ENCODE measurements at places on chromosomes 7 and 10. TPM values are rescaled to one million over a fixed set of nuclear protein-coding genes. Genes with fewer than 3 reads are reported as not detected.

CCL24 gene
- total RNA-seq, result not detected

FRMPD2 gene
- not detected for total RNA-seq

FGF8 gene
- not detected for total RNA-seq

ASNS gene
- total RNA-seq, result 53.7 TPM

LIPJ gene
- total RNA-seq, result not detected

AKR1B15 gene
- 41.2 TPM for total RNA-seq

ASZ1 gene
- not detected for total RNA-seq

FAM20C gene
- 34.7 TPM for total RNA-seq

COPS6 gene
- total RNA-seq, result 206 TPM

IPMK gene
- total RNA-seq, result 2.8 TPM

CCDC172 gene
- not detected for total RNA-seq

LRRC18 gene
- total RNA-seq, result not detected

TLX1 gene
- total RNA-seq, result not detected

GTF2IRD1 gene
- total RNA-seq, result 12.4 TPM

SPDYE11 gene
- total RNA-seq, result not detected

AEBP1 gene
- total RNA-seq, result not detected

STARD3NL gene
- 56.9 TPM for total RNA-seq

OR6B1 gene
- total RNA-seq, result not detected

ZNF488 gene
- total RNA-seq, result 11.0 TPM

PPP1R17 gene
- not detected for total RNA-seq

NACAD gene
- total RNA-seq, result 0.29 TPM

PFKFB3 gene
- 178 TPM for total RNA-seq

RABGEF1 gene
- total RNA-seq, result 24.4 TPM

ANKRD22 gene
- 0.27 TPM for total RNA-seq

KLLN gene
- 0.51 TPM for total RNA-seq

PHTF2 gene
- total RNA-seq, result 15.9 TPM

UCMA gene
- not detected for total RNA-seq

BPGM gene
- 19.1 TPM for total RNA-seq

KIAA1549 gene
- 8.2 TPM for total RNA-seq

C10orf53 gene
- total RNA-seq, result not detected

LEP gene
- not detected for total RNA-seq

ZNF37A gene
- total RNA-seq, result 5.7 TPM

HYAL4 gene
- not detected for total RNA-seq

TMEM176B gene
- not detected for total RNA-seq

SH2D4B gene
- total RNA-seq, result not detected

GNGT1 gene
- total RNA-seq, result not detected

DLG5 gene
- 26.6 TPM for total RNA-seq

ZNF117 gene
- 0.18 TPM for total RNA-seq

INMT gene
- not detected for total RNA-seq

PCDH15 gene
- not detected for total RNA-seq

GPR158 gene
- total RNA-seq, result 0.06 TPM

VPS50 gene
- total RNA-seq, result 5.4 TPM

All from A549 treated with RU486 at 1 μM for 4 hours (cell line).